MCF 10A (cell line): ENCODE measurements at places on chromosomes 1 and 21. TPM values are rescaled to one million over a fixed set of nuclear protein-coding genes. Genes with fewer than 3 reads are reported as not detected.
A peak's percentile ranks its signal among the peaks of the same experiment; 100 is the strongest.

- peak overlapping the region; percentile 70 for H3K27ac ChIP-seq
- DNase-seq, result peak; percentile 74
- no peak overlapping the region for H3K4me3 ChIP-seq
- no peaks in the 10 kb centered on the region for H3K27me3 ChIP-seq
- H3K4me1 ChIP-seq, result peaks cover 41% of the 10 kb centered on the region
These were observed 37.3 kb upstream of the SYT14 start for GRCh38 chr1:209900734-209901133.

DNA sequence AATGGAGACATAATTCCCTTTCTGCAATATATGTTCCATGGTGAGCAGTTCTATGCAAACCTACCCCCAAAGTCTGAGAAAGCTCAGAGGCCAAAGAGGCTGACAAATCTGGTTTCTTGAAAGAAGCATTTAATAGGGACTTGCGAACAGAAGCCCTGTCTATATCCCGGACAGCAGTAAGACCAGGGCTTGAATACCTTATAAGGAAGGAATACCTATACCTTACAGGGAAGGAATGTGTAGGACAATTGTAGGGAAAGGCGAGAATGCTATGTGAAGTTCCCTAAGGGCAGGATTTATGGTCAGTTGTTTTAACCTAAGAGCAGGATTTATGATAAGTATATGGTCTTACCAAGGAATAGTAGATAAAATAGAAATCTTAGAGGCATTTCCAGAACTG is 5.0 kb upstream of the SLC41A1 start:
- no peak overlapping the region for H3K4me3 ChIP-seq
- DNase-seq, result no peak
- H3K27me3 ChIP-seq, result no peaks in the 10 kb centered on the region
- H3K27ac ChIP-seq, result no peak overlapping the region

DNA sequence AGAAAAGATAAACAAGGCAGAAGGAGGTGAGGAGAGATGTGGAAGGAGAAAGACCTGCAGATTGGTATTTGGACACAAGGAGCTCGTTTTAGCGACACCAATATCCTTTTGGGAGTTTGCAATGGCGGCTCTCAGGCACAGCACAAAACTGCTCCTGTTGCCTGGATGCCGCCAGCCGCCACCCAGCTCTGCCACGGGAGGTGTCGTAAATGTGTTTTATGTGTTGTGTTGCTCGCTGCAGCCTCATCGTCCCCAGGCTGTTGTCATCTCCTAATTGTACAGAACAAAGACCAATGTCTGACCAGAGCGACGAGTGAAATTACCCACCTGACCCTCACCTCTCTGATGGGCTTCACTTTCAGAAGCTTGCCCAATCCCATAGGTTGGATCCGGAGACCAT is 96.6 kb upstream of the ZNF281 start:
- DNase-seq, result no peak
- H3K4me1 ChIP-seq, result peaks cover 11% of the 10 kb centered on the region
- peaks cover 28% of the 10 kb centered on the region for H3K27me3 ChIP-seq
- H3K4me3 ChIP-seq, result no peak overlapping the region

GRCh38 chr21:43578677-43579303 is 80.5 kb downstream of the HSF2BP start:
- H3K27ac ChIP-seq, result peak overlapping the region; percentile 29
- peaks cover 22% of the 10 kb centered on the region for H3K4me1 ChIP-seq
- no peak overlapping the region for H3K4me3 ChIP-seq
- peaks cover 4% of the 10 kb centered on the region for H3K36me3 ChIP-seq
- DNase-seq, result no peak

GRCh38 chr1:99599678-99600175 is 46.2 kb upstream of the PALMD start:
- H3K27ac ChIP-seq, result no peak overlapping the region
- no peaks in the 10 kb centered on the region for H3K36me3 ChIP-seq
- no peak overlapping the region for H3K4me3 ChIP-seq

- peak overlapping the region; percentile 19 for H3K27ac ChIP-seq
- no peak for DNase-seq
- H3K4me3 ChIP-seq, result no peak overlapping the region
- no peaks in the 10 kb centered on the region for H3K27me3 ChIP-seq
- H3K4me1 ChIP-seq, result peaks cover 14% of the 10 kb centered on the region
- H3K36me3 ChIP-seq, result peaks cover 99% of the 10 kb centered on the region
These were observed 12.9 kb downstream of the SRRM1 start for GRCh38 chr1:24656046-24656445.

GRCh38 chr1:31718327-31718897 is 14.6 kb upstream of the COL16A1 start:
- no peak for DNase-seq
- no peak overlapping the region for H3K27ac ChIP-seq
- H3K4me1 ChIP-seq, result peaks cover 16% of the 10 kb centered on the region

GRCh38 chr1:3002349-3003038 is 18.8 kb upstream of the ACTRT2 start:
- DNase-seq, result no peak
- no peaks in the 10 kb centered on the region for H3K27me3 ChIP-seq
- no peaks in the 10 kb centered on the region for H3K36me3 ChIP-seq
- no peak overlapping the region for H3K4me3 ChIP-seq

DNA sequence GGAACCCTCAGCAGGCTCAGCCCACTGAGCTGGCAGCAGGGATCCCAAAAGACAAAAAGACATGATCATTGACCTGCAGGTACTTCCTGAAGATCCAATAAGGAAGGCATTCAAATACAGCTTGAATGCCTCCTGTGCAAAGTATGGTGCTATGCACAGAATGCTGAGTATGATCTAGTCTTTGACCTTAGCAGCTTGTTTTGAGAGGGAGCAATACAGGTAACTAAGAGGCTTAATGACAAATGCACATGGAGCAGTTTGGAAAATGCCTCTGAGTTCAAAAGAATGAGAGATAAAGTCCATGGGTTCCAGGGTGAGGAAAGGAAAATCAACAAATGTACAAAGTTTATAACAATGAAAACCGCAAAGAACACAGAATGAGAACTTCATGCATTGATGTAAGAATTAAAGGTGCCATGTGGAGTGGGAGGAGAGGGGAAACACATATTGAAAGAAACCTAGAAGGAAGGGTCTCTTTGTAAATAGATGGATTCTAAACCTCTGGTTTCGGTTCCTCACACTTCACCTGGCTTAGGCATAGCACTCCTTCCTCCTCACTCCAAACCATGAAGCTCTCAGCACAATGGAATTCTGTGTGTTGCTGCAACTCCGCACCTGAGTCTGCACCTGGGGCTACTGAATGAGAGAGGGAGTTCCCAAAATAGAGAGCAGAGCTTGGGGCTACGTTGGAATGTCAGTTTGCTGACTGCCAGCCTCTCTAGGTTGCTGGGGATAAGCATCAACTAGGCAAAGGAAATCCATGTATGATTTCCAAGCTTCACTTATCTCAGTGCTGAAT is 77.6 kb downstream of the PLXNA2 start:
- H3K27ac ChIP-seq, result no peak overlapping the region
- peaks cover 55% of the 10 kb centered on the region for H3K4me1 ChIP-seq
- H3K4me3 ChIP-seq, result no peak overlapping the region
- peak; percentile 71 for DNase-seq

GRCh38 chr1:71224741-71225377 is 144.0 kb upstream of the ZRANB2 start:
- no peak for DNase-seq
- H3K4me1 ChIP-seq, result no peaks in the 10 kb centered on the region
- no peak overlapping the region for H3K27ac ChIP-seq
- no peak overlapping the region for H3K4me3 ChIP-seq
- peaks cover 5% of the 10 kb centered on the region for H3K36me3 ChIP-seq
- no peaks in the 10 kb centered on the region for H3K27me3 ChIP-seq

DNA sequence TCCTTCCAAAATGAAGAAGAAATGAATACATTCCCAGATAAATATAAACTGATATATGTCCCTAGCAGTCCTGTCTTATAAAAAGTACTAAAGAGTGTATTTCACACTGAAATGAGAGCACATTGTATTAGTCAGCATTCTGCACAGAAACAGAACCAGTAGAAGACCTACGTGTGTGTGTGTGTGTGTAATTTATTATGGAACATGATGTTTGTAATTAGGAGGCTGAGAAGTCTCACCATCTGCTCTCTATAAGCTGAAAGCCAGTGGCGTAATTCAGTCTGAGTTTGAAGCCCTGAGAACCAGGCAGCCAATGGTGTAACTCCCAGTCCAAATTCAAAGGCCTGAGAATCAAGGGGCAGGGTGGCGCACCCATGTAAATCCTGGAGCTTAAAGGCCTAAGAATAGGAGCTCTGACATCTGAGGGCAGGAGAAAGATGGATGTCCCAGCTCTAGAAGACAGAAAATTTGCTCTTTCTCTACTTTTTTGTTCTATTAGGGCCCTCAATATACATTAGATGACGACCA is 146.5 kb upstream of the LYPLAL1 start:
- no peak overlapping the region for H3K4me3 ChIP-seq
- no peaks in the 10 kb centered on the region for H3K4me1 ChIP-seq
- no peaks in the 10 kb centered on the region for H3K27me3 ChIP-seq
- H3K27ac ChIP-seq, result no peak overlapping the region
- DNase-seq, result no peak
- H3K36me3 ChIP-seq, result no peaks in the 10 kb centered on the region

GRCh38 chr21:14522736-14523135 is 23.4 kb downstream of the SAMSN1 start:
- no peaks in the 10 kb centered on the region for H3K27me3 ChIP-seq
- H3K4me3 ChIP-seq, result no peak overlapping the region
- DNase-seq, result no peak
- no peak overlapping the region for H3K27ac ChIP-seq
- peaks cover 5% of the 10 kb centered on the region for H3K4me1 ChIP-seq

GRCh38 chr1:89085781-89086180 is 20.8 kb upstream of the GBP1 start:
- H3K27me3 ChIP-seq, result no peaks in the 10 kb centered on the region
- no peaks in the 10 kb centered on the region for H3K36me3 ChIP-seq
- H3K27ac ChIP-seq, result no peak overlapping the region
- no peak overlapping the region for H3K4me3 ChIP-seq
- peak; percentile 73 for DNase-seq
- no peaks in the 10 kb centered on the region for H3K4me1 ChIP-seq

The PROX1 gene
- 0.61 TPM in 2 replicates for total RNA-seq

The ANGPTL7 gene
- total RNA-seq, result not detected in 2 replicates

The IGSF3 gene
- total RNA-seq, result 3.5 and 4.6 TPM in 2 replicates

The ZNF648 gene
- total RNA-seq, result not detected in 2 replicates

The C1orf115 gene
- total RNA-seq, result 1.6 TPM in 2 replicates

The C1orf74 gene
- 6.8 and 7.1 TPM in 2 replicates for total RNA-seq

The LCE2C gene
- total RNA-seq, result not detected in 2 replicates

The TNFRSF18 gene
- total RNA-seq, result not detected in 2 replicates

The RNU1-1 gene
- total RNA-seq, result 1,539 and 1,606 TPM in 2 replicates
